Stimulated activated naive CD8-positive, alpha-beta T cell treated with anti-CD3 and anti-CD28 coated beads, Interleukin-15, Interleukin-2, amounts not matched to agents 100 U/mL and 50 U/mL, for 24 hours (primary cell): ENCODE measurements at places on chromosomes 6 and 20.
A peak's percentile ranks its signal among the peaks of the same experiment; 100 is the strongest.

- no peak for DNase-seq
Observed at GRCh38 chr6:24078200-24078599, 47.8 kb upstream of the NRSN1 start.

- no peak for DNase-seq
Observed at GRCh38 chr6:41596807-41597206, 41.5 kb upstream of the MDFI start.

GRCh38 chr6:41463062-41463930, 82.9 kb upstream of the FOXP4 start:
- peak; percentile 54 for DNase-seq

GRCh38 chr6:84177241-84177640, 50.2 kb downstream of the CEP162 start:
- DNase-seq = no peak

- DNase-seq = no peak
Observed at GRCh38 chr6:22575190-22575589, 5.8 kb downstream of the HDGFL1 start.

- DNase-seq = no peak
Observed at GRCh38 chr20:24998121-24998520, 5.6 kb upstream of the APMAP start.

- no peak for DNase-seq
Observed at GRCh38 chr6:92559611-92560010, 859.7 kb downstream of the EPHA7 start.

DNA sequence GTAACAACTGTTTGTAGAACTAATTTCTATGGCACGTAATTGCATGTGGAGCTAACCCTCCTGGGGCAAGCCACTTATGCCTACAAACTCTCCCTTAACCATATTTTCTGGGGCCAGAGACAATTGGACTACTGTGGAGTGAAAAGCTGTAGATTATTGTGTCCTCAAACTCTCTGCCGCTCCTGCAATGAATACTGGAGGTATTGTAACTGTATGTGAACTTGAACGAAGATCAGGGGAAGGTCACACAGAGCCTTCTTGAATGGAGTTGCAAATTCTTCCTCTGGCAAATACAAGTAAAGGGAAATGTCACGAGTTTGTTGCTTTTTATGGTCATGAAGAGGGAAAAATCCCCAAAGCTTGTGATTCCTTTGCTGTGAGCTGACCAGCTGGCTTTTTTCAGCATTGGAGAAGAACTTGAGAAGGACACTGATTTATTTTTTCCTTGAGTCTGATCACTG, 18.2 kb downstream of the AKAP12 start:
- DNase-seq = no peak

- no peak for DNase-seq
Observed at GRCh38 chr20:60298647-60299046, 340.4 kb downstream of the CDH26 start.

- no peak for DNase-seq
Observed at GRCh38 chr6:154689493-154690255, 43.5 kb upstream of the SCAF8 start.
